B cell (primary cell): ENCODE measurements at places on chromosomes 2 and 18. TPM values are rescaled to one million over a fixed set of nuclear protein-coding genes. Genes with fewer than 3 reads are reported as not detected.
A peak's percentile ranks its signal among the peaks of the same experiment; 100 is the strongest.

DNA sequence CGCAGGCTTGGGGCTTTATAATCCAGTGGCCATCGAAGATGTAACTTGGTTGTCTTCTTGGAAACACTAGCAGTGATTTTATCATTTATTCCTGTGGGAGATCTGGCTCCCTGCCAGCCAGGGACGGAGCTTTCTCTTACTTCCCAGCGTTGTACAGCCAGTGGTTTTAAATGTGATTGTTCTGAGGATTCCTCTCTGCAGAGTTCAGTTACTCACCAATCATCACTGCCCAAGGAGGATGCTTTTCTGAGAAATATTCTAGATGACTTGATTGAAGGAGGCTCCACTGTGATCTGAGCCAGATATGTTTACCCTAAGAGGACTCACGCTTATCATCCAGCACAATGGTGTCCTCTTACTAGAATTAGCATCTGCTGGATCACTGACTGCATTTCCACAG, 744.3 kb downstream of the RNF144A start:
- H3K27me3 ChIP-seq = no peaks in the 10 kb centered on the region
- DNase-seq = no peak
- H3K27ac ChIP-seq = no peak overlapping the region
- no peak overlapping the region for H3K4me3 ChIP-seq
- no peaks in the 10 kb centered on the region for H3K4me1 ChIP-seq
- no peaks in the 10 kb centered on the region for H3K36me3 ChIP-seq

GRCh38 chr2:127681976-127682857, 6.9 kb upstream of the LIMS2 start:
- H3K27me3 ChIP-seq = no peaks in the 10 kb centered on the region
- no peak for DNase-seq

KLHL29 gene
- 0.95 and 1.3 TPM in 2 replicates for polyA plus RNA-seq

GRCh38 chr2:189623049-189623448, 38.2 kb upstream of the ASNSD1 start:
- H3K4me3 ChIP-seq = no peak overlapping the region
- DNase-seq = no peak

GRCh38 chr2:95025406-95026319, at the start of gene MAL:
Gene MAL (plus strand): TSS chr2:95025708. CDS start chr2:95025793, 85 bp downstream.
- H3K4me3 ChIP-seq = peak within 1 kb of the TSS; percentile 32
- peaks cover 15% of the 10 kb centered on the region for H3K4me1 ChIP-seq
- DNase-seq = peak; percentile 8
- H3K27ac ChIP-seq = no peak within 1 kb of the TSS

SRSF7 gene
- polyA plus RNA-seq = 505 and 687 TPM in 2 replicates

DNA sequence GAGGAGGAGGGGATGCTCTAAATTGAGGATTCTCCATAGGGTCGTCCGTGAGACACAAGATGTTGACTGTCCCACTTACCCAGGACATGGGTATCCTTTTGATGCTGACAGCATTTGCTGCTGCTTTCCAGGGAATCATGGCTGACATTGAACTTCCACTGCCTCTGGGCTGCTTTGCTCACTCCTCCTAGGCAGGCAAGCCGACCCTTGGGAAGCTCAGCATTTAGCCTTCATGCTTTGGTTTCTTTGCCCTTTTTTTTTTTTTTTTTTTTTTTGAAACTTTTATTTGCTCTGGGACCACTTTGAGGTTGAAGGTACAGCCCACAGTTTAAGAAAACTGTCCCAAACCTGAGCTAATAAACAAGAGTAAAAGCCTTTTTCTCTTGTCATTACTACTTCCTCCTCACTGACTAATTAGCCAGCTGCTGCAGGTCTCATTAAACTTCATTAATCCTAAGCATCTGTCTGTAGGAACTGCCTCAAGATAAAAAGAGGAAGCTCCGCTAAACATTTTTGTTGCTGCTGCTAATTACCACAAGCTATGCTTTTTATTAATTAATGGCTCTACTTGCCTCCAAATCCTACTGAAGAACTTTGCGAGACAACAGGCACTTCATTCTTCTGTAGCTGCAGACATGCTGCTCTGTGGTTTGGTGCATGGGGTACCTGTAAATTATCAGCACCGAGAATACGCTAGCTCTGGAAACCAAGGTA, 125.4 kb downstream of the SPTBN1 start:
- peak overlapping the region; percentile 64 for H3K27ac ChIP-seq
- peak overlapping the region; percentile 44 for H3K4me3 ChIP-seq
- peaks cover 92% of the 10 kb centered on the region for H3K4me1 ChIP-seq
- no peaks in the 10 kb centered on the region for H3K27me3 ChIP-seq
- peaks cover 5% of the 10 kb centered on the region for H3K36me3 ChIP-seq
- DNase-seq = peak; percentile 71

- no peaks in the 10 kb centered on the region for H3K36me3 ChIP-seq
- no peak overlapping the region for H3K4me3 ChIP-seq
- DNase-seq = no peak
- H3K4me1 ChIP-seq = no peaks in the 10 kb centered on the region
- peaks cover 4% of the 10 kb centered on the region for H3K27me3 ChIP-seq
These were observed 423.4 kb upstream of the ID2 start for GRCh38 chr2:8258406-8258805.

DNA sequence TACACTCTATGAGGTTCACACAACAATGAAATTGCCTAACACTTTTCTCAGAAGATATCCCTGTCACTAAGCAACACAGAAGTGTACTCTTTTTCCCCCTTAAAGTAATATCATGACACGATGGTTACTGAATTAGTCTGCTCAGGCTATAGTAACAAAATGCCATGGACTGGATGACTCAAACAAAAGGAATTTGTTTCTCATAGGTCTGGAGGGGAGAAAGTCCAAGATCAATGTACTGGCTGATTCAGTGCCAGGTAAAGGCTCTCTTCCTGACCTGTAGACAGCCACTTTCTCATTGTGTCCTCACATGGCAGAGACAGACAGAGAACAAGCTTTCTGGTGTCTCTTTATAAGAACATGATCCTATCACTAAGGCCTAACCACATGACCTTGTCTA, 211.9 kb downstream of the RBM43 start:
- no peak for DNase-seq
- no peak overlapping the region for H3K27ac ChIP-seq
- no peaks in the 10 kb centered on the region for H3K27me3 ChIP-seq
- no peaks in the 10 kb centered on the region for H3K4me1 ChIP-seq
- H3K4me3 ChIP-seq = no peak overlapping the region

TMEM182 gene
- polyA plus RNA-seq = 3.0 and 3.8 TPM in 2 replicates

DNA sequence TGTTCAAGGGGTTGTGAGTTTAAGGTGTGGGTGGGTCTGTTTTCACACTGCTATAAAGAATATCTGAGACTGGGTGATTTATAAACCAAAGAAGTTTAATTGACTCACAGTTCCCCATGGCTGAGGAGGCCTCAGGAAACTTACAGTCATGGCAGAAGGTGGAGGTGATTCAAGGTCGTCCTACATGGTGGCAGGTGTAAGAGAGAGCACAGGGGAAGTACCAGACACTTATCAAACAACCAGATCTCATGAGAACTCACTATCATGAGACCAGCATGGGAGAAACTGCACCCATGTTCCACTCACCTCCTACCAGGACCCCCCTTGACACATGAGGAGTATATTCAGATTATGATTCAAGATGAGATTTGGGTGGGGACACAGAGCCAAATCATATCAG, 38.0 kb downstream of the RHBDD1 start:
- peaks cover 9% of the 10 kb centered on the region for H3K36me3 ChIP-seq
- peaks cover 31% of the 10 kb centered on the region for H3K4me1 ChIP-seq
- no peak overlapping the region for H3K4me3 ChIP-seq
- no peak for DNase-seq
- no peaks in the 10 kb centered on the region for H3K27me3 ChIP-seq

ALK gene
- polyA plus RNA-seq = not detected in 2 replicates

- peaks cover 63% of the 10 kb centered on the region for H3K4me1 ChIP-seq
- H3K27me3 ChIP-seq = no peaks in the 10 kb centered on the region
- H3K4me3 ChIP-seq = no peak overlapping the region
These were observed 3.9 kb upstream of the DLX1 start for GRCh38 chr2:172081221-172082022.

MYO7B gene
- 3.6 and 68.2 TPM in 2 replicates for polyA plus RNA-seq

MDH1 gene
- polyA plus RNA-seq = 62.6 and 65.7 TPM in 2 replicates

DNA sequence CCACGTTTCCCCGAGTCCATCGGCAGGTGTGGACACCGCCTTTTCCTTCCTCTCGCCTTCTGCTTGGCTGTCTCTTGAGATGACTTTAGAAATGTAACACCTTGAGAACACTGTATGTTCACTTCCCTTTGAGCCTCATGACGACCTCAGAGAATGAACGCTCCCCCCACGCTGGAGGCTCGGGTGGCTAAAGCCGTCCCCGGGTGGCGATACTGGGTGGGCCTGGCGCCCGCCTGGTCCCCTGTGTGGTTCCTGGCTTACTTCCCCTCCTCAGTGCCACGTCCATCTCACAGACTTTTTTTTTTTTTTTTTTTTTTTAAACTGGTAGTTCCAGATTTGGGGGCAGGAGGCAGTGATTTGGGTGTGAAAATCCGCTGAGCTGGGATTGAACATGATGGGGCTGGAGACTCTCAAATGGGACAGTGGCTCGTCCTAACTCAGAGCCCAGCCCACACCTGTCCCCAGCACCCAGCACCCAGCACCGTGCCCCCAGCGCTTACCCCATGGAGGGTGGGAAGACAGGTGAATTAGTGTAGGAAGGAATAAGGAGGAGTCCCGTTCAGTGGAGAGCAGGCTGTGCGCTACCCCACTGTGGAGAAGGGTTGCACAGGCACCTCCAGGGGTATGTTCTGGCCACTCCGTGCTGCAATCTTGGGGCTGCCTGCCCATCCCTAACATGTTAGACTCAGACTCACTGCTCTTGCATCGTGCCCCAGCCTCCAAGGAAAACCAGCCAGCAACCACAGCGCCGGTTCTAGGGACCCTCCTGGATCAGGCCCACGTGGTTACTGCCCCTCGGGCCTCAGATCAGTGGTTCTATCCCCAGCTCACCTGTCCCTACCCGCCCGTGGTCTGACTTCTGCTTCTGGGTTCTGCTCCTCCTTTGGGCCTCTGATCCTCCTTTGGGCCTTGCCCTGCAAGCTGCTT, 174.0 kb downstream of the ASB1 start:
- DNase-seq = no peak
- H3K4me1 ChIP-seq = no peaks in the 10 kb centered on the region
- no peaks in the 10 kb centered on the region for H3K27me3 ChIP-seq
- no peak overlapping the region for H3K27ac ChIP-seq
- no peaks in the 10 kb centered on the region for H3K36me3 ChIP-seq

FKBP7 gene
- polyA plus RNA-seq = 0.97 and 1.2 TPM in 2 replicates

DNA sequence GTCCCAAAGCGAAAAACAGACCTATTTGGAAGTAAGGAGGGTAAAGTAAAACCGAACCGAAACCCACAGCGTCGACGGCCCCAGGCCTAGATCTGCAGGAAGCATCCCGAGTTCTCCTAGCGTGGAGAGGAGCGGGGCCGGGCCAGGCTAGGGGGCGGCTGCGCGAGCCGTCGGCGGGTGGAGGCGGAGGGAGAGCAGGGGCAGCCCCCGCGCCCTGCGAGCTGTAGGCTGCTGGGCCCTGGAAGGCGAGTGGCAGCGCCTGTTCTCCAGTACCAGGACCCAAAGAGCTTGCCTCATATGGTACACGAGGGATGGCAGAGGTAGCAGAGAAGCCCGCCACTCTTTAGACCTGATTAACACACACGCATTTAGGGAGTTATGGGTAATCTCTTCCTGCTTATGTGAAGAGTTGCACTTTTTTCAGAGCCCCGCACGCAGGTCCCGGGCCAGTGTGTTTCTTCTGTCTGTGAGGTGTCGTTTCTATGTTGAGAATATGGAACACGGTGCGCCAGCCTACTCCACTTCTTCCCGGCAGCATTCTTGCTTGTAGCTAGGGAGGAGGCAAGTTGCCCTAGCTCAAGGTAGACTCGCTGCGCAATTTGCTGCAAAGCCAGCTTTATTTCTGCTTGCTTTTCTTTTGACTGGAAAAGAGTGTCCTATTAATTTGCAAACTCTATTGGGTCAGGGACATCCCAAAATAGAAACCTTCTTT, 71.1 kb downstream of the ARHGEF33 start:
- no peak overlapping the region for H3K27ac ChIP-seq
- peaks cover 30% of the 10 kb centered on the region for H3K27me3 ChIP-seq
- H3K36me3 ChIP-seq = no peaks in the 10 kb centered on the region
- no peak for DNase-seq

NYAP2 gene
- polyA plus RNA-seq = 0.12 TPM in 1 of 2 replicates, not detected in the other

CD226 gene
- polyA plus RNA-seq = 0.78 and 0.98 TPM in 2 replicates

GRCh38 chr18:49721981-49722380, 91.4 kb downstream of the ACAA2 start:
- H3K36me3 ChIP-seq = no peaks in the 10 kb centered on the region
- no peak overlapping the region for H3K27ac ChIP-seq
- no peak overlapping the region for H3K4me3 ChIP-seq
- no peak for DNase-seq

MYL12A gene
- polyA plus RNA-seq = 213 and 276 TPM in 2 replicates

PSMA8 gene
- polyA plus RNA-seq = 0.33 and 0.39 TPM in 2 replicates

PMAIP1 gene
- polyA plus RNA-seq = 89.3 and 150 TPM in 2 replicates

GRCh38 chr2:67898595-67898994, 164.2 kb downstream of the C1D start:
- H3K27me3 ChIP-seq = peaks cover 2% of the 10 kb centered on the region
- H3K27ac ChIP-seq = no peak overlapping the region
- no peak for DNase-seq
- H3K36me3 ChIP-seq = no peaks in the 10 kb centered on the region

DNA sequence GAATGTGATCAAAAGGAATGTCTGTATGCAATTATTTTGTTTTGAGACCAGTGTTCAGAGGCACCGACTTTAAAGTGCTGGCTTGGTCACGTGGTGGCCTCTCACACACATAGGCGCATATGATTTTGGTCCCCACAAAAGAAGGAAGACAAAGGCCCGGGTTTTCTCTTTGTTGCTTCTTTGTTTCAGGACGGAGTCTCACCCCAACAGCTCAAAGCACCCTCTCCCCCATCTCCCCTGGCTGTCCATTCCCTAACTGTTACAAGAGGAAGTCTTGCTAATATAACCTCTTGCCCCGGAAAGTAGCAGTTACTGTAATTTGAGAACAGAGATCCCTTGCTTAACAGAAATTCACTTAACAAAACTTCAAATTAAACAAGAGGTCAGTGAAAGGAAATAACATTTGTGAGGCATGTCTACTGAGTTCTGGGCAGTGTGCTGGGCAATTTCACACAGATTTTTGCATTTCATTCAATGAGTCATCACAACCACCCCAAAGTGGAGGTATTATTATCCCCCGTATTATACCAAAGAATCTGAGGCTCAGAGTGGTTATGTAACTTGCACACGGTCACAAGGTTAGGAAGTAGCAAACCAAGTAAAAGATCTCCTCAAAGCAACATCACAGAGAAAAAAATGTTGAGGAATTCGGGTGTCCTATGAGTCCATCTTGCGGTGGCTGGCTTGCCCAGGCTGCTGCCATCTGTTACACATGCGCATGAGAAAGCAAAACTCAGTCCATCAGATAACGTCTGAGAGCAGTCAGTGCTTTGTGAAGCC, 75.8 kb downstream of the SDC1 start:
- H3K27me3 ChIP-seq = no peaks in the 10 kb centered on the region
- no peak overlapping the region for H3K4me3 ChIP-seq
- H3K36me3 ChIP-seq = no peaks in the 10 kb centered on the region
